ENCODE measurements at places on chromosomes 4 and X.
A peak's percentile ranks its signal among the peaks of the same experiment; 100 is the strongest.

GRCh38 chr4:139239127-139239772 lies 40.8 kb downstream of the MGARP start:
- DNase-seq: no peak

DNA sequence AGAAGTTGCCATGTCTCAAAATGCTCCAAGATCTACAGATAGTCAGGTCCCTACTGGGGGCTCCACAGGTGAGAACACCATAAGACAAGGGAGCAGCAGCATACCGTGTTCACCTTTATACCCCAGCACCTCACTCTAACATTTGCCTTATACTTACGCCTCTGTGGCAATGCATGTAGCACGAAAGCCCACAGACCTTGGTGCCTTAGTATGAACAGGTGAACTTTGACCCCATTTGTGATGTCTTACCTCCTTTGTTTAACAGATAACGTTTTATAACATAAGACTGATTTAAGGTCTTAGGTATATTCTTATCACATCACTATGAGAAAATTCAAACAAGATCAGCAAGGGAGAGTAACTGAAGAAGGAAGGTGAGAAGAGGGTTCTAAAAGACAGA lies 128.8 kb downstream of the ARX start:
- DNase-seq: no peak

- no peak for DNase-seq
These were observed 8.6 kb upstream of the ZXDA start for GRCh38 chrX:57918750-57919436.

GRCh38 chrX:23515028-23515427 lies 152.3 kb upstream of the PRDX4 start:
- no peak for DNase-seq

DNA sequence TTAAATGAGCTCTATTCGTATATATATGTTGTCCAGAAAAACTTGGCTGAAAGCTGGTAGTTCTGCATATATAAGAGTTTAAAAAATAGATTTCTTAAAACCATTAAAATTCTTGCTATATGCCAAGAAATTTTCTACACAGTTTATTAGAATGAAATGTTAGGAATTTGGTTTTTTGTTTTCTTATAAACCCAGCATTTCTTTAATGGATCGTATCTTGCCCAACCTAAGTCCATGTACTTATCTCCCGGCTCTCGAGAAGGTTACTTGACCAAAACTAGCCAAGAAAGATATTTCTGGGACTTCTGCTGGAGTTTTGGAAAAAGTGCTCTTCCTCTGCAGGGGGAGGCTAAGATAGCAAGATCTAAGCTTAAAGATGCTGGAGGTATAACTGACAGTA lies 4.7 kb upstream of the ASB5 start:
- DNase-seq: no peak

DNA sequence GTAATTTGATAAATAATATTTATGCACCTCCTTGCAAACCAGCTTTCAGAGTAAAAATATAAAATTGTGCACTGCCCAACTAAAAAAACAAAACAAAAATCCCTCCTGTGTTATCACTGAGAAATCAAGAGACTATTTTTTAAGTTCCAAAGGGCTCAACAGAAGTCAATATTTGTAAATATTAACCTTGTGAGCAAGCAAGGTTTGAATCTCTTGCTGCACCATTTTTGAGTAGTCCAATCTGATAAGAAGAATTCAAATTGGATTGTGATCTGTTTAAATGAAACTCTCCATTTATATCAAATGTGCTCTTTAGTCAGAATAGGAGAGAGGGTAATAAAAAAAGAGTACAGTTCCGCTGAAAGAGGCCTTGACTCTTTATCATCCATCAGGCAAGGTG lies 520.2 kb downstream of the RAB28 start:
- DNase-seq: no peak

DNA sequence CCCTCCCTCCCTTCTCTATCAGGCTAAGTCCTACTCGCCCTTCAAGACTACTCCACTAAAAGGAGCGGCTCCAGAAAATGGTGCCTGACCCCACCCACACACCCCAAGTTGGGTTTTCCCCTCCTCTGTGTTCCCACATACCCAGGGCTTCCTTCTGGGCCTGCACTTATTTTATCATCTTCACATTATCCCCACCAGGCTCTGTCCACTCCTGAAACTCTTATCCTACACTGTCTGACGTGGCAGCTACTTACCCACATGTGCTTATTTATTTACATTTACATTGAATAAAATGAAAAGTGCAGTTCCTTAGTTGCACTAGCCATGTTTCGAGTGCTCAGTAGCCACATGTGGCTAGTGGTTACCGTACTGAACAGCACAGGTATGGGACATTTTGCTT lies 5.1 kb upstream of the KDM5C start:
- no peak for DNase-seq

DNA sequence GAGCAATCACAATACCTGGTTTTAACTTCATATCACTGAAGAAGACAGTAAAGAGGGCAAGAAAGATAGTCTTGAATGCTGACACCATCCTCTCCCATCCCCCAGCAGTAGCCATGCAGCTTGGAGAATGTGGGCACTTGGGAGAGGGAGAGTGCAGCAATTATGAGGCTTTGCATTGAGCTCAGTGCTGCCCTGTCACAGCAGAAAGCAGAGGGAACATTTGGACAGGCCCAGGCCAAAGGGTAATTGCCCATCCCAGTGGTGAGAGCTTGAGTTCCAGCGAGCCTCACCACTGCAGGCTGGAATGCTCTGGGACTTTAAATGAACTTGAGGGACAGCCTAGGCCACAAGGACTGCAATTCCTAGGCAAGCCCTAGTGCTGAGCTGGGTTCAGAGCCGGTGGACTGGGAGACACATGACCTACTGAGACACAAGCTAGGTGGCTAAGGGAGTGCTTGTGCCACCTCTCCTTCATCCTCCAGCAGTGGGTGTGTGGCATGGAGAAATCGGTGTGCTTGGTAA lies 36.3 kb downstream of the CORIN start:
- DNase-seq: no peak

GRCh38 chrX:118115953-118116712 lies 477 bp downstream of the KLHL13 start:
- DNase-seq: peak; percentile 72

GRCh38 chr4:151808542-151808941 lies 47.7 kb upstream of the GATB start:
- no peak for DNase-seq

DNA sequence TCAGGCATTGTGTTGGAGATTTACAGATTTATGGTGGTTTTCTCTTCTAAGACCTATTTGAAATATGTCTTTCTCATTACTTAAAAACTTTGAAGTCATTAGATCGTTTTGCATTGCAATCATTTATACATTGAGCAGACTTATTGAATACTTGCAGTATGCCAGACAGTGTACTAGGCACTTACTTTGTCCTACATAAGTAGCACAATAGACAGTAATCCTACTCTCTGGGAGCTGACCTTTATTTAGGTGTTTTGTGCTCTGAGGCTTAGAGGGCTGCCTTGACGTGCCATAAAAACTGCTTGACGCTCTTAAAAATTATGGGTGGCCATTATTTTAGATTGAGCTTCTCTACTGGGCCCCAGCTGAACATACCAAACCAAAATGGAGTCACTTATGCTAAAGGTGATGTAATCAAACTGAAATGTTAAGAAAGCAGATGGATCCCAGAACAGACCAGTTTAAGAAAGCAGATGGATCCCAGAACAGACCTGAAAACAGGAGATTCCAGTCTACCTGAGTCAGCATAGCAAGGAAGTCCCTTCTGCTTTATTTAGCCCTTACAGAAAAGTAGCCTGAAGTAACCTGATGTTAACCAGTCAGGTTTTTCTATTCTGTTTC lies 42.4 kb downstream of the PTTG2 start:
- no peak for DNase-seq

GRCh38 chr4:182022909-182023308 lies 220.3 kb upstream of the TENM3 start:
- no peak for DNase-seq

All from coronary artery (tissue), 2 donors.